ENCODE measurements at places on chromosomes 11 and 22. TPM values are rescaled to one million over a fixed set of nuclear protein-coding genes. Genes with fewer than 3 reads are reported as not detected.

DNA sequence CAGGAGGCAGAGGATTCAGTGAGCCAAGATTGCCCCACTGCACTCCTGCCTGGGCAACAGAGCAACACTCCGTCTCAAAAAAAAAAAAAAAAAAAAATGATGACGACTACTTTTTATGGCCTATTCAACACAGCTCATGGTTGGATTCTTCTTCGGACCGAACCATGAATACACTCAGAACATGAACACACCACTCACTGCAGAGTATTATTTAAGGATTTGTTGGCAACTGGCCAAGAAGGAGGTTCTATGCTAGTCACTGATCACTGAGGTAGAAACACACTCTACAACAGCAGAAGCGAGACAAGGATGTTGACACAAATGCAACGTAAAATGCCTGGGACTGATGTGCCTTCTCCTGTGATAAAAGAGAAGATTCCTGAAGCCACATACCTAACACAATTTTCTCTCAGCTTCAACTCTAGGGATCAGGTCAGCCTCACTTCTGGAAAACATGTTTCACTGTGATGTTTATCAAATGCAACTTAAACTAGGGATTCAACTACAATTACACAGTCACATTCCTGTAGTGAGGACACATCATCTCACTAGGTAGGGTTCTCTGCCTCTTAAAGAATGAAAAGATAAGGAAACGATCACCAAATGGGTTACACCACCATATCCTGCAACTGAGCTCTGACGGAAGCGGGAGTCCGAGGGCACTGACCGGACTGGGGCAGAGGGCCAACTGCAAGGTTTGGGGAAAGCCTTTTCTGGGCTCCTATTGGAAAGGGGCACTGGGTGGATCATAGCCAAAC is 82.5 kb downstream of the SGSM3 start:
- no peak overlapping the region for H3K27ac ChIP-seq
- DNase-seq: no peak
- no peaks in the 10 kb centered on the region for H3K36me3 ChIP-seq
- H3K4me1 ChIP-seq: peaks cover 28% of the 10 kb centered on the region
- H3K4me3 ChIP-seq: no peak overlapping the region

MS4A12 gene
- total RNA-seq: not detected

GRCh38 chr11:47606731-47607130 is 12.5 kb upstream of the C1QTNF4 start:
- peaks cover 24% of the 10 kb centered on the region for H3K4me1 ChIP-seq
- DNase-seq: no peak
- H3K27ac ChIP-seq: peak overlapping the region; percentile 17

GRCh38 chr22:45317551-45318167 is 7.9 kb downstream of the FAM118A start:
- H3K27ac ChIP-seq: peak overlapping the region; percentile 82
- peaks cover 25% of the 10 kb centered on the region for H3K4me1 ChIP-seq
- H3K36me3 ChIP-seq: peaks cover 3% of the 10 kb centered on the region
- DNase-seq: peak; percentile 49
- H3K4me3 ChIP-seq: no peak overlapping the region

SYT13 gene
- 0.49 TPM for total RNA-seq

DNA sequence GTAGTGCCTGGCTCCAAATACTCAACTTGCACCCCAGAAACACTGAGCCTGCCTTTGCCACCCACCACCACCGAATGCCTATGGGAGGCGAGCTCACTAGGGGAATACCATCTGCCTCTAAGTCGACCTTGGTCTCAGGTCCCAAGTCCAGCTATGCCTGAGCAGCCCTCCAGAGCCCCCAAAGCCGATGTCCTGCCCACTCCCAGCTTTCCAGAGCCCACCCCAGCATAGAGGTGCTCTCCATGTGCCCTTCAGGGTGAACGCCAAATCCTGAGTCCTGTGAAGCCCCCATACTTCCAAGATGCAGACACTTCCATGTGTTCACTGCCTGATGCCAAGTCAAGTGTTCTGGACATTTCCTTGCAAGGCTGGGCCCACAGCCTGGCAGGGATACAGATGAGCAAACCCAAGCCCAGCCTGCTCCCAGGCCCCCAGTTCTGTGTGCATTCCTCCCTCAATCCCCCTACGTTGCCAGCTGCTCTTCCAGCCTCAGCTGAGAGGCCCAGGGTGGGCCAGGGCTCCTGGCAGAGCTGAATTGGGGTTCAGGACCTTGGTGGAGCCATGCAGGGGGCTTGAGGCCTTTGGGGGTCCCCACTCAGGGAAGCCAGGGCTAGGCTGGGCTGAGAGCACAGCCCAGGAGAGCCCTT is 2.6 kb upstream of the KMT5B start:
- H3K4me3 ChIP-seq: no peak overlapping the region
- peaks cover 3% of the 10 kb centered on the region for H3K27me3 ChIP-seq
- H3K27ac ChIP-seq: peak overlapping the region; percentile 80
- peaks cover 38% of the 10 kb centered on the region for H3K4me1 ChIP-seq
- H3K36me3 ChIP-seq: no peaks in the 10 kb centered on the region

DNA sequence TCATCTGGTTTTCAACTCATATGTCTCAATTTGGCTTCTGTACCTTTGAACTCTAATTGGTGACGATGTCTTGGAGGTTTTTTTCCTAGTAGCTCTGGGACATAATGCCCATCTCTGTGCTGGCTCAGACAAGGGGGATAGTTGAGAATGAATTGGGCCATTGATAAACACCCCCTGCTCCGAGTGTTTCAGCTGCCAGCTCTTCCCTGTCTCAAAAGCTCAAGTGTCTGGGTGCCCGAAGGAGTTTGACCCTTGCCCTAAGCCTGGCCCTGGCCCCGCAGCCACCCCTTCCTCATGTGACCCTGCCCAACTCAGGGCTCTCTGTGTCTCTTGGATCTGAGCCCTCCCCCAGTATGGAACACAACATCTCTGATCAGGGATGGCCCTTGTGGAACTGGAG is 3.0 kb downstream of the INSC start:
- peak; percentile 17 for DNase-seq
- no peaks in the 10 kb centered on the region for H3K36me3 ChIP-seq
- no peak overlapping the region for H3K4me3 ChIP-seq
- no peak overlapping the region for H3K27ac ChIP-seq
- H3K4me1 ChIP-seq: peaks cover 11% of the 10 kb centered on the region

GRCh38 chr11:90803366-90803765 is 580.5 kb upstream of the CHORDC1 start:
- no peaks in the 10 kb centered on the region for H3K4me1 ChIP-seq
- no peak overlapping the region for H3K4me3 ChIP-seq
- H3K27ac ChIP-seq: no peak overlapping the region
- H3K27me3 ChIP-seq: no peaks in the 10 kb centered on the region
- no peaks in the 10 kb centered on the region for H3K36me3 ChIP-seq
- DNase-seq: no peak

- no peaks in the 10 kb centered on the region for H3K36me3 ChIP-seq
- H3K4me1 ChIP-seq: peaks cover under 1% of the 10 kb centered on the region
- H3K27me3 ChIP-seq: no peaks in the 10 kb centered on the region
These were observed 65.1 kb upstream of the LRRC55 start for GRCh38 chr11:57116654-57117053.

DNA sequence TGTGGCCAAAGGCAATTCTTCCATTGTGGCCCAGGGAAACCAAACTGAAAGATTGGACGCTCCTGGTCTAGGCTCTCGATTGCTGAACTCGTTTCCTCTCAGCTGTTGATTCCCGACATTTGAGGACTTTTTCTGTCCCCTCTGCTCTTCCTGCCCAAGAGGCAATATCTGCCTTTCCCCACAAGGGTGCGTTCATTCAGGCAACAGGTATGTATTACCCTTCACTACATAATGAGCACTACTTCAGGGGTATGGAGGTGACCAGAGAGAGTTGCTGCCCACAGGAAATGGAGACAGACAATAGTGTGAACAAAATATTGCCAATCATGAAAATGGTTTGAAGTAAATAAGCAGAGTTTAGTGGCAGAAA is 8.2 kb downstream of the PTH start:
- no peaks in the 10 kb centered on the region for H3K4me1 ChIP-seq
- H3K27me3 ChIP-seq: peaks cover 2% of the 10 kb centered on the region
- no peaks in the 10 kb centered on the region for H3K36me3 ChIP-seq
- no peak overlapping the region for H3K27ac ChIP-seq
- H3K4me3 ChIP-seq: no peak overlapping the region
